ENCODE measurements at places on chromosomes 12 and 14.

DNA sequence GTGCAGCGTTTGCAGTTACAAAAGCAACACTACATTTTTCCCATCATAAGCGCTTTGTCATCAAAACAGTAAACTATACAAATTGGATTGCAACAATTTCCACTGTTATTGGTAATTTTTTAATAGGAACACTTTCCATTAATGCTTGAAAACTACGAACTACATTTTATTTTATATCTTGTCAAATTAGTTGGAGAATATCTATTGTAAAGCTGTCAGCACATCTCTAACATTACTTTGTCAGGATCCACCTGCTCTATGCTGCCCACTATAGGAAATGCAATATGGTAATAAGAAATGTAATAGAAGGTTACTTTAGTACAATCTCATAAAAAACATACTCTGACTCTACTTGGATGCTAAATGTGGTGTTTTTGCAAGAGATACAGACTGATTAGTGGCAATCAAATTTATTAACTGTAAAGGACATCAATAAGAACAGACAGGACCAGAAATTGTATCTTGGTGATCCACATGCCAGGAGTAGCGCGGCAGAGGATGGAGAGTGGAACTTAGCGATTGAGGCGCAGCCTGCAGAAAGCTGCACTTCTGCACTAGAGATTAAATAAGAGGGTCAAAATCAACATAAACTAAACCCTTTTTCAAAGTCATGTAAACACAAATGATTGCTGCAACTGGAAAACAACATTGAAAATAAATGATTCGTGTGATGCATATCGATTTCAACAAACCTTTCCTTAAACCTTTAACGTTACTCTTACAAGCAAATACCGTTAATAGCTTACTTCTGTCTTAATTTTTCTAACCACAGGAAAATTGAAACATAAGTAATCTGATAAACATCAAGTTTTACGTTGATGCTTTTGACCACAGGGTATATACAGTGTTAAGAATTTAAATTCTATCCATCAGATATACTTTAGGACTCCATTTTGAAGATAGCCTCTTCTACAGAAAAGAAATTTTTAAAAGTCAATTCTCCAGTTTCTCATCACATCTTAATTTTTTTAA lies 3.6 kb upstream of the ARID2 start:
- no peak for DNase-seq

DNA sequence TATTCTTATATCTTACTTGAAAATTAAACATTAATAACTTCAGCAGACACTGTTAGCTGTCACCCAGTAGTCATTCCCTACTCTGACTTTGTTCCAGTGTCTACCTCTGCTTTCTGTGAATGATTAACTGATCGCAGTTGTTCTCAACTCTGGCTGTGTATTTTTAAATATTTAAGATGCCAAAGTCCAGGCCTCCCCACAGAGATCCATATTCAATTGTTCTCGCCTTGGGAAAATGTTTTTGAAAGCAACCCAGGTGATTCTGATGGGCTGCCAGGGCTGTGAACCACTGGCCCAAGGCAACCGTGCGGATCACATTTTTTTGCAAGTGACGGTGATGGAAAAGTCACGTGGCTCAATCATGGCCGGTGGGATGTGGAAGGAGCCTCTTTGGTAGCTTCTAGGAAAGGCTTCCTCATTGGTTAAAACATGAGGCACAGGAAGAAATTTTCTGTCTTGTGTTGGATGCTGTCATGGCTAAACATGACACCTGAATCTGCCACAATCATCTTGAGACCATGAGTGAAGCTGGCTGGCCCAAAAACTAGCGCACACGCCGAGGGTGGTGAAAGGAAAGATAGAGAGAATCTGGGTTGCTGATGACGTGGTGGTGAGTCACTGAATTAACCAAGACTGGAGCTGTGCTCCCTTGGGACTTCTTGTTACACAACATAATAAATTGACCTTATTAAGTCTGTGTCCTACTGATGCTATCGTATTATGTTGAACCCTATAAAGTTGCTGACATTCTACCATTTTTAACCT lies 37.2 kb downstream of the RDH12 start:
- no peak for DNase-seq

GRCh38 chr12:29858270-29858786 lies 74.6 kb upstream of the TMTC1 start:
- DNase-seq = no peak

DNA sequence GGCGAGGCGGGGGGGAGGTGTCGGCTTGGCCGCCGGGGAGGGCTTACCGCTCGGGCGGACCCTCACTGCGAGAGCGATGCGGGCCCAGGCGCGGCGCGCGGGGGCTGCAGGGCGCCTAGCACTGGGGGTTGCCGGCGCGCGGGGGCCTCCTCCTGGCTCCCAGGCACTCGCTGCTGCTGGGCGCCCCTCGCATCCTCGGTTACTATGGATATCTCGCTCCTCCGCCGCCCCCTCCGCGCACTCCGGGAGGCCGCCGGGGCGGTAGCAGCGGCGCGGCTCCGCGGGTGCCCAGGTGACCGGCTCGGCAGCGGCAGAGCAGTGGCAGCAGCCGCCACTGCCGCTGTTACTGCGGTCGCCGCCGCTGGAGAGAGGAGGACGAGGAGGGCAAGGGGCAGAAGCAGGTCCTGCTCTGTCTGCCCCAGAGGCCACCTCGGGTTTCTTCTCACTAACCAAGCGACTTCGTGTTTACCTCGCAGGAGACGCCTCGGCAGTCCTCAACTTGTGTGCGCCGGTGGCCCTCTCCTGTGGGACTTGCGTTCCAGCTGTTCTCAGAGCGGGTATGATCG lies 250.1 kb downstream of the APAF1 start:
- DNase-seq = no peak

GRCh38 chr12:52249511-52250047 lies 16.5 kb downstream of the KRT7 start:
- no peak for DNase-seq

GRCh38 chr12:62720661-62721330 lies 214.2 kb downstream of the PPM1H start:
- no peak for DNase-seq

GRCh38 chr14:45787167-45787566 lies 534.2 kb upstream of the MIS18BP1 start:
- no peak for DNase-seq

DNA sequence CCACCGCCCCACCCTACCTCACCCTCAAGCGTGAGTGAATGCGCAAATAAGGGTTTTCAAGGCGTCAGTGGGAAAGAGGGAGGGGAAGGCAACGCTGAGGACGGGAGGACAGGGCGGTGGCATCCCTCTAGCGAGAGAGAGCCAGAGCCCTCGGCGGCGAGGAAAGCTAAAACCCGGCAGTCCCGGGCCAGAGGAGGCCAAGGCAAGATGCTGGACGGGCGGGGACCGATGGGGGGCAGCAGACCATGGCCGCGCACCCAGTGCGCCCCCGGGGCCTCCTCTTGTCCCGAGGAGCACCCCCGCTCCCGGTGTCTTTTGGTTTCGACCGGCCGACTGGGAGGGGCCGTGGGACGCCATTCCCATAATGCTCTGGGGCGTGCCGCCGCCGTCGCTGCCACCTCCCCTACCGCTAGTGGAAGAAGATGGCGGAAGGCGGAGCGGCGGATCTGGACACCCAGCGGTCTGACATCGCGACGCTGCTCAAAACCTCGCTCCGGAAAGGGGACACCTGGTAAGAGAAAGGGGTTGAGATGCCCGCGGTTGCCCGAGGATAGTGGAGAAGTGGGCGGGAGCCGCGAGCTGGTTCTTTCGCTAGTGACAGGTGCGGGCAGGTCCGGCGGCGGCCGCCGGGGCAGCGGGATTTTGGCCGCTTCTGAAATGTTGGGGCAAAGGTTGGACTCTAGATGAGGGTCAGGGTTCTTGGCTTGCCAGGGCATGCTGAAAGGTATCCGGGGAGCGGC lies at the start of gene USP15:
Gene USP15 (plus strand): TSS at position 412 of the 740 bp plus-strand sequence. CDS start 11 bp downstream, at position 423.
- DNase-seq = peak; percentile 96

DNA sequence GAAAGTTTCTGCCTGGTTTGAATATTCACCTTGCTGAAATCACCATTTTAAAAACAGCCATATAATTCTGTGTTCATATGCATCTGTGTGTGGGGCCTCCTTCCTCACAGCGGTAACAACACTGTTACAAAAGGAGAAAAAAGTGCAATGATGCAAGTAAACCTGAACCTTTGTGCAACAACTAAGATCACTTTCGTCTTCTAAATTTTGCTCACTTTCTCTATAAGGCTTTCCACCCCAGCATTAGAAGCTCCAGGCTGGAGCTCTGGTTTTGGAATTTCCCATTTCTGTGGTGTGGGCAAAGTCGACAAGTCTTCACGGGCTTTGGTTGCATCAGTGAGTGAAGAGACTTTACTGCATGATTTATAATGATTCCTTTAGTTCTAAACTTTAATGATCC lies 18.4 kb downstream of the FGD6 start:
- DNase-seq = no peak

GRCh38 chr14:104248203-104249055 lies 110.0 kb downstream of the KIF26A start:
- DNase-seq = no peak

DNA sequence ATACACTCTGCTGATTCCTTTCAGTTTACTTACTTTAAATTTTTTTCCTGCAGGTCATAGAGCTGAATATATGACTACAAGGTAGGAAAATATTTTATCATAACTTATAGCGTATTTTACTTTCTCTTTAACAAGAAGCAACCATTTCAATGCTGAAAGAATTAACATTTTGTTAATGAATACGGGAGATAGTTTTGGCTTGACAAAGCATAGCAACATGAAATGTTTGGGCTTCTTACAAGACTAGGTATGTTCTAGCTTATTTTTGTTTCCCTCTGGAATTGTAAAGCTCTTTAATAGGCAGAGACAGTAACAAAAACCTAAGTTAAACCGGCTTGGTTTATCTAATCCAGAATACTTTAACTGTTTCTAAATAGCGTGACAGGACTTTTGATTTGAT lies 135.2 kb downstream of the KICS2 start:
- no peak for DNase-seq

DNA sequence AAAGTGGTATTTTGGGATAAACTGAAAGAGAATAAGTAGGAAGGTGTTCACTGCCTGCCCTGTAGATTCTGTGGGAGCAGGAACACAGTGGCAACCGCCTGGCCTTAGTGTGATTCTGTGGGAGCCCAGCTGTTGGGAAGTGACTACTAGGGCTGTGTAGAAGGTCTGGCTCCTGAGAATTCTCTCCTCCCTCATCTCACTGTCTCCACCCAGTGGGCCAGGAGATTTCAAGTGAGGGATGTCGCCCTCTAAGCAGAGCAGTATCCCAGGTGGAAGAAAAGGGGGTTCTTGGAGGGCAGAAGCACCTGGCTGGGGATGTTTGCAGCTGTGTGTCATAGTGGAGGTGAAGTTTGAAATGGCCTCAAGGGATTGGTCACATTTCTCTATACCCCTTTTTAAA lies 113.7 kb downstream of the TBC1D30 start:
- no peak for DNase-seq

- DNase-seq = no peak
Measured at GRCh38 chr14:102999227-102999895, 58.0 kb downstream of the CDC42BPB start.

DNA sequence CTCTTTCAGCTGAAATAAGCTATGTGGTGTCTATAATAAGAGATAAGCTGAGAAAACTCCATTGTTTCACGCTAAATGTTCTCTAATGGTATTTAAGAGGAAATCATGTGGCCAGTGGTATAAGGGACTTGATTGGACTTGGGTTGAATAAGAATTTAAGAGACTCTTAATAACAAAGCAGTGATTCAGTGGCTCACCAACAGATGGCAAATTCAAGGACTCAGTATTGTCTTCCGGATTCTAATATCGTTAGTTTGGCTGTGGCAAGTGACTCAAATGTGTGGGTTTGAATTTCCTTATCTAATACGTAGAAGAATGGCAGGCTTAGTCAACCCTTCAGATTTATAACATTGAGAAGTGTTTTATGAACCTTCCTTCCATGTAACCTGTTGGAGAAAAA lies 49.1 kb upstream of the KCNH3 start:
- no peak for DNase-seq

DNA sequence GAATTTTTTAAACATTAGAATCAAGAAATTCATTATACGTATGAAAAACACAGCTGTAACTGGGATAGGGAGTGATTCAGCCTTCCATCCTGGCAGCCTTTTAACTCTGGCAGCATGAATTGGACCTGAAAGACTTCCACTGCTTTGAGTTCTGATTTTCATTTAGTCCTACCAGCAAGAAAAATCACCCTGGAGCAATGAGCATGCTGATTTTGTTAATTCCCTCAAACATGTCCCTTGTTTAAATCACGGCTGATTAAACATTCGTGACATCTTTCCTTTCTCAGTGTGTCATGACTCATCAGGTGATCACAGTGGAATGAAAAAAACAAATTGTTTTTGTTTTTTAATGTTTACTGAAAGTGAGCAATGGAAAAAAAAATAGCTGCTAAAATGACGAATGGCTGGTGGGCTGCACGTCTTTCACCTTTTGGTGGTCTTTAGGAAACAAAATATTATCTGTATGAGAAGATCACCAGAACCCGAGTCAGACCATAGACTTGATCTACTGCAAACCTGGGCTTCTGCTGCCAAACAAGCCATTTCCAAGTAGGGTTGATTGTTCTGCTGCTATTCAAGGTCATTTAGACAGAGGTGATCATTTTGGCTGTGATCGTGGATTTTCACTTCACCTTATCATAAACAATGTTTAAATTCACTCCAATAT lies 67.0 kb upstream of the CAND1 start:
- DNase-seq = no peak

DNA sequence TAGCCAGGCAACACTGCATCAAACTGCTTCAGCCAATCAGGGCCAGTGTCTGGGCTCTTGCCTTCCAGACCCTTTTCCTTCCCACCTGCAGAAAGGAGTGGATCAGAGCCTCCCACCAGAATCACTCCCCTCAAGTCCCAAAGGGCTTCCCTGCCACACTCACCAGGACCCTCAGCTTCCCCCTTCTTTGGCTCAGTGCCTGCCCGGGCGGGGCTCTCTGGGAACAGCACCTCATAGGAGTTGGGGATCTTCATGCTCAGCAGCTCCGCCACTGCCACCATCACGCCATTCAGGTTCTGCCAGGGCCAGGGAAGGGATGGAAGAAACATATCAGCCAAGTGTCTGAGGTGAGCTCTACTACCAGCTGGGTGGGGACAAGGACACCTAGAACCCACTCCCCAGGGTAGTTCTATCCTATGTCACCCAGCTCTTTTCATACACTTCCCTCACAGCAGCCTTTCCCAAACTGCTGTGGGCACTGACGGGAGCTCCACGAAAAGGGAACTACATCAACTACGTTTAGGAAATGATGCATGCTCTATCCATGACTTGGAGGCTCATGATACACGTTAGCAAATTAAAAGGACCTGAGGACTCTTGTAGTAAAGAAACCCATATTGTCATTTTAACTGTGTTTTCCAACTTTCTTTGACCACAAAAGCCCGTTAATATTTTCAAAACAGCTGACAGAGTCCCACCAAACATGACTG lies 9.4 kb upstream of the PRKAG1 start:
- DNase-seq = no peak

DNA sequence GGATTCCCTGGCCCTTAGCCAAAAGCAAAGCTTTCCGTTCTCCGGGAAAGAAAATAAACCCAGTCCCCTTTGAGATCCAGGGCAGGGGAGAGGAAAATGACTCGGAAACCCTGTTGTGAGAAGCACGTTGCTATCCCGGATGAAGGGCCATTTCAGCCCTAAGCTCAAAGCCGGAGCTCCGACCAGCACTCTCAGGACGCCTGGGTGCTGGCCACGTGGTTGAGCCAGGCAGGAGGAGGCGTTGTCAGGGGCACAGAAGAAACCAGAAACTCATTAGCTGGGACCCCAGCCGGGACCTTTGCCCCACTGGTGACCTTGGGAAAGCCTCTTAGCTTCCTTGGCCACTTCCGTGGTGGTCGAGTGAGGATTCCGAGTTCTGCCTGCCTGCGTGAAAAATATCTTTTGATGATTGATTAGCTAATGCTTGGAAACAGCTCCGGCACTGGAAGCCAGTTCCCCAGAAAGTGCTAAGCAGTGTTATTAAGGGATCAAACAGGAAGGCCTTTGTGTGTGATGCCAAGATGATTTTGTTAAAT lies 57.6 kb upstream of the FZD10 start:
- no peak for DNase-seq

GRCh38 chr14:38078393-38078792 lies 129.3 kb upstream of the SSTR1 start:
- DNase-seq = no peak
